ENCODE measurements at places on chromosomes 7 and 10.
A peak's percentile ranks its signal among the peaks of the same experiment; 100 is the strongest.

DNA sequence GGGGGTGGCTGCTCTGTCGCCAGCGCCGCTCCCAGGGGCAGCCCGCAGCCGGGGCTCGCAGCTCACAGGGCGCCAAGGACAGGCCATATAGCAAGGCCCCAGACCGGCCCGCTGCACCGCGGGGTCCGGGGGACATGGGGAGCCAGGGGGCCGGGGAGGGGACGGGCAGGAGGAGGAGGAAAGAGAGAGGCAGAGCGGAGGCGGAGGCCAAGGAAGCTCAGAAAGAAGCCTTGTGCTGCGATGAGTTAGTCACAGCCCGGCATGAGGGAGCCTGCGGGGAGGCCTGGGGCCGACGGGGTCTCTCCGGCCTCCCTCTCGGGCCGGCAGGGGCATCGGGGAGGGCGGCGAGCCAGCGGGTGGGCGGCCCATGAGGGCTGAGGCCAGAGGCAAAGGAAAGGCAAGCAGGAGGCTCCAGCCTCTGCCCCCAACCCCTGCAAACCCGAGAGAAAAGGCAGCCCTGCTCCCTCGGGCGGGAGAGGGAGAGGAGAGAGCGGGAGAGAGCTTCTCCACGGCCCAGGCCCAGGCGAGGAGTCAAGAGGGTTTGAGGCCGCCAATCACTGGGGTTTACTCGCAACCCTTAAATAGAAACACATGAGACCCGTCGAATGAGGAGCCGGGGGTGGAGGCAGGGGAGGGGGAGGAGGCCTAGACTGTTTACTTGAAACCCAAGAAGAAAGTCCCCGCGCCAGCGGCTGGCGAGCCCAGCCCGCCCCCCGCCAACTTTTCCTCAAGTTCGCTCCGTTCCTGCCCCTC is 167.9 kb downstream of the NEURL1 start:
- peak; percentile 17 for DNase-seq

GRCh38 chr7:1533547-1534329 is 3.2 kb downstream of the MAFK start:
- no peak for DNase-seq

DNA sequence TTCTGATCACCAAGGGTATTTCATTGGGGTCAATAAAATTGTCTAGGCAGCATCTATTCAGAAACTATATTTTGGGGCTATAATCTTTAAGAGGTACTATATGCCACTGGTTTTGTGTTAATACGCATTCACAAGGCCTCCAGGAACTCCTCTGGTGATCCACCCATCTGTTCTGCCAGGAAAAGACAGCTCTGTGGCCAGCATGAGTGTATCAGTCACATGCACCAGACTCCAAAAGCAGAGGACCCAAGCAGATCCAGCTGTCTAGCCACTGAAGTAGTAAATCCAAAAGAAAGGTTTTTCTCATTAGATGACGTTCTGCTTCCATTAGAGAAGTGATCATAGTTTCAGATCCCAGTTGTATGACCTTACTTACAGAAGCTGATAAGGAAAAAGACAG is 199.6 kb upstream of the CELF2 start:
- no peak for DNase-seq

- DNase-seq = no peak
These were observed 12.5 kb downstream of the SFRP5 start for GRCh38 chr10:97759158-97759887.

- no peak for DNase-seq
These were observed 85.1 kb downstream of the WASHC2A start for GRCh38 chr10:50152792-50153272.

- DNase-seq = no peak
These were observed 34.3 kb upstream of the PHF14 start for GRCh38 chr7:10939237-10939910.

- DNase-seq = no peak
These were observed 1.1 kb downstream of the TMEM178B start for GRCh38 chr7:141074997-141075396.

- DNase-seq = no peak
These were observed 458.4 kb downstream of the DNAJB6 start for GRCh38 chr7:157795199-157795598.

- DNase-seq = no peak
These were observed 25.4 kb downstream of the KAT6B start for GRCh38 chr10:74851831-74852230.

- no peak for DNase-seq
These were observed 2.5 kb downstream of the KIAA1549 start for GRCh38 chr7:138978541-138979184.

DNA sequence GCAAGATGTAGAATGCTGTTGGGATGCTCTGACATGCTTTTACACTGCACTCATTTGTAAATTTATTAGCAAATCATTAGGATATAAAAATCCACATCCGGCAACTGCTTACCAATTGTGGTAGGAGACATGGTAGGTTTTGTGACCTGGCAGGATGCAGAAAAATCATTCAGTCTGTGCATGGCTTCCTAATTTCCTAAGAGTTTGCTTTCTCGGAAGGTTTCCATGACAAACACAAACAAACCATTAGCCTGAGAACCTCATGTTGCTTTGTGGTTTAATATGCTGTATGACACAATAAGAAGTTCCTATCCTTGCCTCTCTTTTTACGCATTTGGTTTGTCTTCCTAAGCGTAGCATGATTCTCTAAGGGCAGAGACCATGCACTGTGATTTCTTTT is 14.7 kb upstream of the LMBR1 start:
- no peak for DNase-seq

DNA sequence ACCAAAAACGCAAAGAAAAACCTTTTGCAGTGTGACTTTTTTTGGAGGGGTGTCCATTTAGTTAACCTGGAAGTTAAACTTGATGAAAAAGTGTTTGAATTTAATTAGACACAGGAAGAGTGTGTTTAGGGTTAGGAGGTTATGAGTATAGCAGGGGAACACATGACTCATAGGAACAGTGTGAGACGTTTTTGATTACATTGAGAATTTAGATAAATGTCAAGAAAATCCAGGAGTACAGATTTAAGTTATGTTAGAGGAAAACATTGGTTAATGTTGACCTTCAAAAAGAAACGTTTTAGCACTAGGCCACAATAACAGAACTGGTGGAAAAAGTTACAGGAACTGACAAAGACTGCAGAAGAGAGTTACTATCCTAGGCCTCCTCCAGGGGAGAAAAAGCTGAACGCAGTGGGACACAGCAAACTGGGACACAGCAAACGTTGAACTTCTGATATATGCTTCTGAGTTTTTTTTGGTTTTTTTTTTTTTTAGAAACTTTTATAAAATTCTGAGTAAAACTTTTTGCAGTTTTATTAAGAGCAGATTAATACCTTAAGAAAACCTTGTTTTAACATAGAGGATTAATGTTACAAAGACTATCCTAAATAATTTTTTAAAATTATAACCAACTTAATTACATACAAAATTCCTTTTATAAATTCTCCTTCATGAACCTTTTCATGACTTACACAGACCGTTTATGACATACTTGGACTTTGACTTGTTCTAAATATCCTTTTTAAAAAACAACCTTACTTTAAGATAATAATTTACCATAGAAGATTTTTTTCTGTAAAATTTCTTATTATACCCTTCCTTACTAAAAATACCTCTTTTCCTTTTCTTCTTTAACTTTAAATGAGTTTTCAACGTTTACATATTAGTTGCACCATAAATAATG is 22.2 kb downstream of the LANCL2 start:
- no peak for DNase-seq

- DNase-seq = no peak
These were observed 221.9 kb downstream of the EBF3 start for GRCh38 chr10:129741978-129742741.

GRCh38 chr7:44372560-44373417 is 47.4 kb upstream of the CAMK2B start:
- no peak for DNase-seq

GRCh38 chr10:119933179-119933578 is 40.6 kb downstream of the SEC23IP start:
- DNase-seq = no peak

DNA sequence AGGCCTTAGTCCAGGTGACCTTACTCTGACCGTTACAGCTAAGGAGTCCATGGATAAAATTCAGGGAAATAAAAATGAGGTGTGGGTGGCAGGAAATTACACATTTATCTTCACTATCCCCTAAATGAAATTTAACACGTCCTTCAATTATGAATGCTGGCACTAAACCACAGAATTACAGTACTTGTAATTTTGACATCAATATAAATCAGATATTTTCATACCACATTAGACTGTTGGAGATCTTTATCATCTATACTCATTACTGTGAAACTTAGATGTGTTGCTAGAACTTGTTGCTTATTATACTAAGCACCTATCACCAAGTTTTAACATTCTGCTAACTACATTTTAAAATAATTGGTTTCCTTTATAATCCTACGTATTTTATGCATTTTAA is 51.1 kb downstream of the IGF2BP3 start:
- DNase-seq = no peak

GRCh38 chr7:73705551-73705920 is 13.9 kb downstream of the STX1A start:
- no peak for DNase-seq

DNA sequence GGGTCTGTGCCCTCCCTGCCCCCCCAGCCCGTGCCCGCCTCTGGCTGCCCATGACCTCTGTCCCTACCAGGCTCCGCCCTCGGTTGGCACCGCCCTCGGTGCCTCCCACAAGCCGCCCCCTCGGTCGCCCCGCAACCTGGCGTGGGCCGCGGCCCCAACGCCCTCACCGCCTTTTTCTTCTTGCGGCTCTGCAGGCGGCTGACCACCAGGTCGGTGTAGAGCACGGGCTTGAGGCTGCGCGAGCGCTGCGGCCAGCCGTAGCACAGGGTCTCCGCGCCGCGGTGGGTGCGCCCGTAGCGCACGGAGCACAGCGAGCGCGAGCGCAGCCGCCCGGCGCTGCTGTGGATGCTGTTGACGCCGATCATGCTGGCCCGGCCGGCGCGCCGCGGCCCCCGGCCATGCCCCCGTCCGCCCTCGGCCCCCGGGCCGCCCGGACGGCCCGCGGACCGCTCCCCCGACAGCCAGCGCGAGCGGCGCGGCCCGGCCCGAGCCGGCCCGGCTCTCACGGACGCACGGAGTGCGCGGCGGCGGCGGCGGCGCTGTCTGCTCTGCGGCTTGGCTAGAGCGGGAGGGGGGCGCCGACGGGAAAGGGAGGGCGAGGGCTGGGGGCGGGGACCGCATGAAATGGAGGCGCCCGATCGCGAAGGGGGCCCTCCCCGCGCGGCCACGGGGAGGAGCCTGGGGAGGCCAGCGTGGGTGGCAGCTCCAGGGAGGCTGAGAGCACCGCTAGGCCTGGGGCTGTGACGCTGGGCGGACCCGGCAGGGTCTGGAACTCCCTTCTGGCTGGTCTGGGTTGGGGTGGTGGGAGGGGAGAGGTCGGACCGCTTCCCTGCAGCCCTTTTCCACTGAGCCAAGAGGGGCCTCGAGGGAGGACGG is 9.6 kb downstream of the PSD start:
- DNase-seq = peak; percentile 65

DNA sequence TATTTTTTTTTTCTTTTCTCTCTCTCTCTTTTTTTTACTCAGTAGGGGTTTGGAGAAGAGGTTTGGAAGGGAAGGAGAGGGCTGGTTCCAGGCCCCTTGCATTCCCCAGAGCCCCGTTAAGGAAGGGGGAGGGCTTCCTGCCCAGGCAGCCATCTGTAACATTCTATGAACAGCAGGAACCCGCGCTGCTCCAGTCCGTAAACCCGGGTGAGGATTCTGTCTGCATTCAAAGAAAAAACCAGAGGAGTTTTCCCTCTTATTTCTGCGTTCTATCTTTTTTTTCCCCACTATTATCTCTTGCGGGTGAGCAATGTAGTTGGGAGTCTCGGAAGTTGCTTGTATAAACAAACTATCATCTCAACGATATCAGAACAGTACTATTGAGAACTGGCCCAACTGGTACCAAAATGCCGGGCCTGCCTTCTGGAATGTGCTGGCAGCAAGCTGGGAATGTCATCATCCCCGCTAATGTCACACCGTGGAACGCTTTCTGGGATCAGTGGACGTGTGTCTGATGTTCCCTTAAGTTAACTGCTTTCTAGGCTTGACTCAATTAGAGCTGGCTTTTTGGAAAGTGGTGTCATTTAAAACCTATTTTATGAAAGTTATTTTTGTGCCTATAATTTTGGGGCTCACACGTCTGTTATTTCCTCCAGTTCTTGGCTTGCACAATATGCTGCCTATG is 153.1 kb upstream of the MEOX2 start:
- DNase-seq = no peak

- no peak for DNase-seq
These were observed 190.4 kb downstream of the PTPRN2 start for GRCh38 chr7:158396982-158397862.

GRCh38 chr7:131890176-131890575 is 333.7 kb upstream of the PODXL start:
- DNase-seq = no peak

GRCh38 chr10:34537629-34538231 is 277.4 kb downstream of the PARD3 start:
- DNase-seq = no peak

- no peak for DNase-seq
These were observed 118.8 kb upstream of the SFMBT2 start for GRCh38 chr10:7529638-7530037.

GRCh38 chr7:71313553-71313952 is 181.6 kb downstream of the GALNT17 start:
- no peak for DNase-seq

DNA sequence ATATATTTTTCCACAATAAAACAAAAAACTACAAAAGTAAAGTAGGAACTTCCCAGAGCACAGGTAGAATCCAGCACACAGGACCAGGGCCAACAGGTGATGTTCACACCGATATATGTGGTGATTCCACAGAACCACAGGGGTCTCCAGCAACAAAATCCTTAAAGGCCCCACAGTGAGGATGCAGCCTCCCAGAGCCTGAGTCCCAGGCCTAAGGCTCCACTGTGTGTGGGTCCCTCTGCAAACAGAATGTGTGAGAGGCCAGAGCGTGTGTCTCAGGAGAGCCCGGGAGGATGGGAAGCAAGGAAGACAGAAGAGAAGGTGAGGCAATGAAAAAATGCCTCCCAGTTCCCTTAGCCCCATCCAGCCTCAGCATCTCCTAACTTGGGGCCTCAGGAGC is 173.9 kb downstream of the GRID1 start:
- no peak for DNase-seq

DNA sequence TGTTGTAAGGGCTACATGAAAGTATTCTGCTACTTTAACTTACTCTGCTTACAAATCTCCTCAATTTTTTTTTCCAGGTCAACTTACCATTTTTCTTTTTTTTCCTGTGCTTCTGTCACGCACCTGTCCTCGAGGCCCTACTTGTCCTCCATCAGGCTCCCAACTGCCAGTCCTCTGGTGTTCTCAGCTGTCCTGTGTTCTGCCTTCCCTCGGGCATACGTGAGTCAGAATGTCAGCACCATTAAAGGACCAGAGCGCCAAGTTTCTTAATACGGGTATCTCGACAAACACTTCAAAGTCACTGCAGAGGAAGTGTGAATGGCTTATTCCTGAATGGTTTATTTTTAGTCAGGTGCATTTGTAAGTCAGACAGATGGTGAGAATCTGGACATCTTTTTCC is at the start of gene TEX47:
Gene TEX47, minus strand, starts transcription at position 185 of the 400 bp plus-strand sequence. CDS start 795 bp downstream, outside the sequence.
- DNase-seq = no peak

- DNase-seq = no peak
These were observed 87.6 kb upstream of the AFAP1L2 start for GRCh38 chr10:114491933-114492332.

Measured in activated CD8-positive, alpha-beta memory T cell treated with anti-CD3 and anti-CD28 coated beads for 4 hours (primary cell).